ENCODE measurements at places on chromosomes 16 and 17. TPM values are rescaled to one million over a fixed set of nuclear protein-coding genes. Genes with fewer than 3 reads are reported as not detected.

CLDN7 gene
- total RNA-seq: 1.0 TPM

DNA sequence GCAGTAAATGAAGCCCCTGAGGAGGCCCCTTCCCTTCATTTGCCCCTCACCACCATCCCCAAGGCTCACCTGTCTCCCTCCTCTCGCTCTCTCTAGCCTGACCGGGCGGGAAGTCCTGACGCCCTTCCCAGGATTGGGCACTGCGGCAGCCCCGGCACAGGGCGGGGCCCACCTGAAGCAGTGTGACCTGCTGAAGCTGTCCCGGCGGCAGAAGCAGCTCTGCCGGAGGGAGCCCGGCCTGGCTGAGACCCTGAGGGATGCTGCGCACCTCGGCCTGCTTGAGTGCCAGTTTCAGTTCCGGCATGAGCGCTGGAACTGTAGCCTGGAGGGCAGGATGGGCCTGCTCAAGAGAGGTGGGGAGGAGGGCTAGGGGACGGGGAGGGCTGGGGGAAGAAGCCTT lies 21.0 kb downstream of the WNT9B start:
- DNase-seq: no peak

- no peak for DNase-seq
These were observed 8.0 kb downstream of the TAX1BP3 start for GRCh38 chr17:3660311-3660891.

GRCh38 chr17:39963829-39964228 lies 1.0 kb downstream of the GSDMA start:
- no peak for DNase-seq

NOTUM gene
- under 0.01 TPM for total RNA-seq
